Neural progenitor cell (in vitro differentiated cells): ENCODE measurements at places on chromosomes 3 and 15. TPM values are rescaled to one million over a fixed set of nuclear protein-coding genes. Genes with fewer than 3 reads are reported as not detected.

Gene SAXO2
- 0.06 and 1.4 TPM in 2 replicates for total RNA-seq

Gene ZNF502
- 3.6 and 5.1 TPM in 2 replicates for total RNA-seq

Gene LSAMP
- total RNA-seq: 13.3 and 18.0 TPM in 2 replicates

Gene PDZRN3
- total RNA-seq: 3.4 and 4.3 TPM in 2 replicates

GRCh38 chr3:30661098-30661873 lies 54.9 kb downstream of the TGFBR2 start:
- no peak for DNase-seq

Gene GOLGA8S
- total RNA-seq: not detected in 2 replicates

DNA sequence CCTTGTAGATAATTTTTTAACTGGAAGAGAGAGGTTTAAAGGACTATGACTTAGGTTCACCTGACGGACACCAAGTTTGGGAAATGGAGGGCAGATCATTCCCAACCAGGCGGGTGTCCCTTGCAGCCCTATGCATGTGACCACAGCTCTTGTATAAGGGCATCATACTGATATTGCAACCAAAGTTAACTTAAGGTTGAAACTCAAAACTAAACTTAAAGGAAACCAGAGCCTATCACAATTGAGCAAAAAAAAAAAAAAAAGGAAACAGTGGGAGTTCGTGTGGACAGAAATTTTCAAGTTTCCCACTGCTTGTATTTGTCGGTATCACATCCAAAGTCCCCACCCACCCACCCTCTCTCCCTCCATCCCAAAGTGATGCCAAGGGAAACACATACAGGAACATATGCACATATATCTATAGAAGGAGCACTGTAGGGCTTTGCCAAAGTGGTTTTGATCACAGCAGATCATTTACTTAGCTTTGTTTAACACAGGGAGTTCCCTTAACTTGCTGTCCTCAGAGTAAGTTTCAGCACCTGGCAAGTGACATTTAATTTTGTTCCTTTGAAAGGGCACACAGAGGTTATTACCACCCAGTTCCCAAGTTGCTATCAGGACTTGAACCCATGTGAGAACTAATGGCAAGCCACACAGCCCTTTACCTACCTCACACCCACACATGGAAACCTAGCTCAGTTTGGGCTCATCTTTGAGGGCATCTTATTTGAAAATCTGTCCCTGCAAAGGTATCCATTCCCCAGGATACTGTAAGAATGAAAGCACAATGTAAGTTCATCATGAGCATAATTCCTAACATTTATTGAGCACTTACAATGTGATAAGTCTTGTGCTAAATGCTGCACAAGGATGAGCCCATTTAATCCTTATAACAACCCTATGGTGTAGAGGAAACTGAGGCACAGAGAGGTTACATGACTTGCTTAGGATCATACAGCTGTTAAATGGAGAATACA lies 204.5 kb upstream of the CMC1 start:
- DNase-seq: no peak

DNA sequence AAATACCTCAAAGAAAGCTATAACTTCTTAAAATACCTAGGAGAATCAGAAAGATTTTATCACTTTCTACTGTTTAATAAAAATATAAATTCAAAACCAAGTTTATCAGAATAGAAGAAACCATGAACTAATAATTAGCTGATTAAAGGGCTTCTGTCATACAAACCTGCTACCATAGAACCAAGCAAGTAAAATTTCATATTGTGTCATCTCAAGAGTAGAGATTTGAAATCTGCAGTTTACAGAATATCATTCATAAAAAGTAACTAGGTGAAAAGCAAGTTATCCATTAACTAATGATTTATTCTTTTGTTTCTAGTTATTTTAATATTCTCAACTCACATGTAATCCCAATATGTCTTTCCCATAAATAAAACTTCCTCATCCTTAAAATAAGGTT lies 36.8 kb upstream of the XXYLT1 start:
- no peak for DNase-seq

DNA sequence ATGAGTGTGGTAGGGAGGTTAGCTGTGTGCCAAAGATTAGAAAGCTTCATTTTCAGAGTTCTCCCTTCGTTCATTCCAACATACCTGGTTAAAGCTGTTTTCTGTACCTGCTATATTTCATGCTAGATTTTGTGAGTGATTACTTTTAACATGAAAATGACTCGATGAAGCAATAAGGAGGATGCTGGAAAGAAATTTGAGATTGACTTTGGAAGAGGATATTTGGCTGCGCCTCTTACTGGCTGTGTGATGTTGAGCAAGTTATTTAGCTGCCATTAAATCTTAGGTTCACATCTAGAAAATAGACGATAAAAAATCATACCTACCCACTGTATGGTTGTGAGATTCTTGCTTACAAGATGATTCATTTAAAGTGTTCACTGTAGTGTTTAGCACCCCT lies 288.7 kb downstream of the ZIC4 start:
- DNase-seq: no peak

Gene SLC24A5
- total RNA-seq: 0.65 TPM in 1 of 2 replicates, not detected in the other

Gene FANCD2OS
- not detected in 2 replicates for total RNA-seq

Gene DPP8
- total RNA-seq: 25.9 and 39.0 TPM in 2 replicates

GRCh38 chr3:25945836-25946235 lies 155.9 kb downstream of the OXSM start:
- no peak for DNase-seq

- DNase-seq: peak; percentile 7
These were observed 590.6 kb downstream of the MAGI1 start for GRCh38 chr3:65448120-65448519.

- no peak for DNase-seq
These were observed 33.5 kb upstream of the USP8 start for GRCh38 chr15:50390554-50391264.

Gene DYNC1LI1
- total RNA-seq: 66.4 and 103 TPM in 2 replicates

Gene BFSP2
- total RNA-seq: not detected in 2 replicates

Gene ATP13A5
- total RNA-seq: not detected in 2 replicates

Gene KY
- 0.09 TPM in 1 of 2 replicates, not detected in the other for total RNA-seq
